ENCODE measurements at places on chromosomes 2 and 18.

DNA sequence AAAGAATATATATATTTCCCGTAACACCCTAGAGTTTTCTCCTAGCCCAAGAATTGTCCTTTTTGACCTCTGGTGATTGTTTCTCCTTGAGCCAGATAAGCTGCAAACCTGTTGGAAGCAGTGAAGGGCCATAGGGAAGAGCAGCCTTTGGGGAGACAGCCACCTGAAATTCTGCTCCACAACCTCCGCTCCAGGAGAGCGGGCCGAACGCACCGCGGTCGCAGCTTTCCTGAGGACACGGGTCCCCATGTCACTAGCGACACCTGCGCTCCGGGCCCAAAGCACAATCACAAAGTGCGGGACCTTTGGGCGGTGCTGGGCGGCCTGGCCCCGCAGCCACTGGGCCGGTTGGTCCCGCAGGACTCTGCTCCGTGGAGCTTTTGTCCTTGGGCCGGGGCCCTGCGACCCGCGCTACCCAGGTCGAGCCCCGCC is 557 bp upstream of the DSG2 start:
- DNase-seq, result no peak

GRCh38 chr2:159229476-159230144 is 56.9 kb downstream of the WDSUB1 start:
- no peak for DNase-seq

DNA sequence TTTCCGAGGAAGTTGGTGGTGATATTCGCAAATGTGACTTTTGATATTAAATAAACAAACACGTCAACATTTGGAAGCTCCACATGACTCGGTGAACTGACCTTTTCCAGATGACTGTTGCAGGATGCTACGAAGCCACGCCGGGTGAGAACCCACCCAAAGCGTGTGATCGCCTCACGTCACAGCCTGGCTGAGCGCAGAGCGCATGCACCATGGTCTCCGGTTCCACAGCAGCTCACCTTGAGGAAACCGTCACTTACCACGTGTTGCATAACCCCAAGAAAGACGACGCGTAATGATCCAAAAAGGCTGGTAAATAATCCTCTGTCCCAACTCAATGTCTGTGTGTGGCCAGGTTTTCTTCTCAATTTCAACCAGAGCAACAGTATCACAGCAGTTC is 64.5 kb upstream of the CTDP1 start:
- peak; percentile 38 for DNase-seq

DNA sequence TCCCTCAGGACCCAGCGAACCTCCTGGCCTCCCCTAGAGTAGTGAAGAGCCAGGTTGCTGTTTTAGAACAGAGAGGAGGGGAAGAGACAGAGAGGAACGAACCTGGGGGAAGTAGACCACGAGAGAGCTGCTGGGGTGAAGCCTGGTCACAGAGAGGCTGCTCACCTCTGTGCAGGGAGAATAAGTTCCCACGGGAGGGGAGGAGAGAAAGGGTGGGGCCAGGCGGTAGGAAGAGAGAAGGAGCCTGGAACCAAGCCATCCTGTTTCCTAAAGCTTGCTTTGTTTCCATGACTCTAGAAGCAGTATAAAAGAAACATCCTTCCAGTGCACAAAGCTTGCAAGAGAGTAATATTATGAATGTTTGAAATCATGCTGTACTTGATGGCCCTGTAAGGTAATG is 147.9 kb downstream of the MYT1L start:
- DNase-seq, result no peak

DNA sequence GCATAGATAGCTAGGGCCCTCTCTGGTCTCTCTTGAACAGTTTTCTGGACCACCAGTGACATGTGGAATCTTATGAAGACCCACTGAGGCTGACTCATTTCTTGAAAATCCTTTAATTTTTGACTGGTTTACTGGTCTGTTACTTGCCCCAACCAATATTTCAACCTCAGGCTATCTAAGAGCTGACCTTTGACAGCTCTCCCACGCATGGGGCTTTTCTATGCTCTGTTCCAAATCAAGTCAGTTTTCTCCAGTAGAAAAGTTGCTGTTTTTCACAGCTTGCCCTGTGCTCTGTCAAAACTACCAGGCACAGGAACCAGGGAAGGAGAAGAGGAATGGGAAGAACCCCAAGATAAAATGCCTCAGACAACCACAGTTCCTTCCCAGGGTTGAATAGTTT is 46.0 kb upstream of the MTIF2 start:
- DNase-seq, result no peak

- no peak for DNase-seq
Observed at GRCh38 chr2:8244639-8245038, 437.2 kb upstream of the ID2 start.

DNA sequence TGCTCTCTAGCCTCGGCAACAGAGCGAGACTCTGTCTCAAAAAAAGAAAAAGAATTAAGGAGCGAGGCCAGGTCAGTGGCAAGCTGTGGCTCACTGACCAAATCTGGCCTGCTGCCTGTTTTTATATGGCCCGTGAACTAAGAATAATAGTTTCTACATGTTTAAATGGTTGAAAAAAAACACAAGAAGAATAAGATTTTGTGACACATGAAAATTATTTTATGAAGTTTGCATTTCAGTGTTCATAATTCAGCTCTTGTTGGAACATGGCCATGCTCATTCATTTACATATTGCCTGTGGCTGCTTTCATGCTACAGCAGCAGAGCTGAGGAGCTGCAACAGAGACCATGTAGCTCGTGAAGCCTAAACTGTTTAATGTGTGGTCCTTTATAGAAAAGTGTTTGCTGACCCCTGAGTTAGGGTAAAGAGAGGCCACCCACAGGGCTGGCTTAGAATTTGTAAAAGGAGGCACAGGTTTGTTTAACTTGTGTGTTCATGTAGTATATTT is 59.5 kb downstream of the MFSD6 start:
- no peak for DNase-seq

- DNase-seq, result no peak
Observed at GRCh38 chr18:36350839-36351469, 53.4 kb downstream of the FHOD3 start.

- DNase-seq, result no peak
Observed at GRCh38 chr2:2566396-2567323, 235.6 kb upstream of the MYT1L start.

DNA sequence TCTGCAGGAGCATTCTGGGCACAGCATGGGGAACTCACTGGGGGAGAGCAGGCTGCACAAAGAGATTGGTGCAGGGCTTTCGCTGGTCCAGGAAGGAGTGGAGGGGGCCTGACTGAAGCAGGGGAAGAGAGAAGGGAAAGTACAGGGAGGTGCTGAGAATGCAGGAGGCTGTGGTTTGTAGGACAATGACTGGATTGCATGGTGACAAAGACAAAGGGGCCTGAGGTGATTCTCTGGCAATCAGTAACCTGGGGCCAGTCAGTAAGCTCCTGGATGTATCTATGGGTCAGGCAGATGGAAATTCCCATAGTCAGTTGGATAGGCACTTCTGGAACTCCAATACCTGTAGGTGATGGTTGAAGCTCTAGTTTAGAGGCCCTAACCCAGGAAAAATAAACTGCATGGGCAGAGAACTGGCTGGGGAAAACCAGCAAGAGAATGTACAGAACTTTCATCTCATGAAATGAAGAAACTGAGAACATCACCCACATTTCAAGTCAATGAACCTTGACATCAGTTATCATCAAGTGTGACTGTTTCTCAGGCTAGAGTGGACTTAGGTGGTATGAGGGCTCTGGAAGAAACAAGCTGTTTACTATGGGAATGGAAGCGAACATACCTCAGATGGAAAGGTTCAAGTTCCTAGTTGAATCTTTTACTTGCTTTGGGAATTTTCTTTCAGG is 193.2 kb downstream of the TPGS2 start:
- DNase-seq, result no peak

DNA sequence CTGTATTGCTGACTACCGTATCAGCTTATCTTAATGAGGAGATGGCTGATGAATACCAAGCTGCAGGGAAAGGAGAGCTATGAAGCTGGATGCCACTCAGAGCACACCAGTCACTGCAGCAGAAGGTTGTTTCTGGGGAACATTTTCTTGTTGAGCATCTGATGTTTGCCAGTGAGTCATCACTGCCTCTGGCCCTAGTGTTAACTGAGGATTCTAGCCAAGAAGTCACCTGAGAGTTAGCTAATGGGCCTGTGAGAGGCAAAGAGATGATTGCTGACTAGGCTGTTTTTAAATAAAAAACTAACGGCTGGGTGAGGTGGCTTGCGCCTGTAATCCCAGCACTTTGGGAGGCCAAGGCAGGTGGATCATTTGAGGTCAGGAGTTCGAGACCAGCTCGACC is 37.9 kb downstream of the CCDC150 start:
- no peak for DNase-seq

DNA sequence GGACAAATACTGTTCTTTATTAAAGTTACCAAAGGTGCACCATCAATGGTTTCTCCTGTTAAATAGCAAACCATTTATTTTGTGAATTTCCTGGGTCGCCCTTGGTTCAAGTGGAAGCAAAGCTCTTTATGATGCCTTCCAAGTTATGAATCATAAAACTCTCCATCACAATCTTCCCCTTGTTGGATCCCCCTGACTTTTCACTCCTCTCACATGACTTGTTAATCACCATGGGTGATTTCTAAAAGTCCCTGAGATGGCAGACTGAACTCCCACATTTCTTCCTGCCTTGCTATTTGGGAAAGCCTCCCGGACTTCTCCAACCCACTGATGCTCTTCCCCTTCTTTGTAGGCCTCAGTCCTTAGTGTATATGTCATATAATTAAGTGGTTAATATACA is 176.0 kb downstream of the THADA start:
- DNase-seq, result no peak

DNA sequence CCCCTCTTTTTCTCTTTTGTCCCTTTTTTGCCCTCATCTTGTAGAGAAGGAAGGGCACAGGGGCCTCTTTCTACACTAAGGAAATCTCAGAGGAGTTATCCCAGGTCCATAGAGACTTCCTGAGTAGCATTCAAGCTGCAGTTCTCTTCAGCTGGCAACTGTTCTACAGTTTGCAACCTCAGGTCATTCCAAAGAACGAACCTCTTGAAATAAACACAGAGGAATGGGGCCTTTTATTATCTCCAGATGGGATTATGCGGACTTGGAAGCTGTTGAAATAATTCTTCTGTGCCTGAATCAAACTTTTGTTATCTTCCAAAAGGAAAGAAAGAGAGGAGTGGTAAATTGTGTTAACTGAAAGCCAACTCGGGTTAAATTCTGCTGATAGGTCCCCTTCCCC is 31.0 kb upstream of the NFE2L2 start:
- DNase-seq, result no peak

- DNase-seq, result peak; percentile 94
Observed at GRCh38 chr2:64989126-64989981, at the start of gene SLC1A4. TSS of gene SLC1A4 (plus strand) at chr2:64989399. CDS start at chr2:64989644, 245 bp downstream.

- peak; percentile 67 for DNase-seq
Observed at GRCh38 chr2:74441690-74442482, at the start of gene RTKN. TSS of gene RTKN (minus strand) at chr2:74441937. CDS start at chr2:74441816, 121 bp downstream.

DNA sequence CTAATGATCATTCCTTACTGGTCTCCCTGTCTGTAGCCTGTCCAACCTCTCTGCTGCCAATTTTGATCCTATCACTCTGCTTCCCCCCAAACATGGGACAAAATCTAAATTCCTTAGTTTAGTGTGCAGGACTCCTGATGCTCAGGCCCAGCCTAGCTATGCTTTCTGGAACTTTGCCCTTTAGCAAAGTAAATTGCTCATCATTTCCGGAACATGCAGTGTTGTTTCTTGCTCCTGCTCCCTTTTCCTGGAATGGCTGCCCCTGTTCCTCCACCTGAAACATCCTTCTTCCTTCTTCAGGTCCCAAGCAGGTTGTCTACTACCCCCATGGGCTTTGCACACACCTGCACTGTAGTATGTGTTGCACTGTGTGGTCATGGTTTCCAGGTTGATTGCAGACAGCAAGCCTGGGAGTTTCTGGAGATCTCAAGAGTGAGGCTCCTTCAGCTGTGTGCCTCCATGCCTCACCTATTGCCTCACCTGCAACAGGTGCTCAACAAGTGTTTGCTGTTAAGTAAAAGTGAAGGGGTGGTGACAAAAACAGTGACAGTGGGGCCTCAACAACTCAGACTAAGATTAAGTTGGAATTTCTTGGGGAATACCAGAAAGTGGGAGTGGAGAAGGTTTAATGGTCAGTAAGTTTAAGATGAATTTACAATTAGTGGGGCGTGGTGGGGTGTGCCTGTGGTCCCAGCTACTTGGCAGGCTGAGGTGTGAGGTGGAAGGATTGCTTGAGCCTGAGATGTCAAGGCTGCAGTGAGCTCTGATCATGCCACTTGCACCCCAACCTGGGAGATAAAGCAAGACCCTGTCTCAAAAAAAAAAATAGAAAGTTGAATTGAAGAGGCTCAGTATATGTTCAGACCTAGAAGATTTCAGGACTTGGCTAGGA is 120.0 kb downstream of the DNAH6 start:
- no peak for DNase-seq

- no peak for DNase-seq
Observed at GRCh38 chr2:203992509-203992908, 55.9 kb downstream of the ICOS start.

DNA sequence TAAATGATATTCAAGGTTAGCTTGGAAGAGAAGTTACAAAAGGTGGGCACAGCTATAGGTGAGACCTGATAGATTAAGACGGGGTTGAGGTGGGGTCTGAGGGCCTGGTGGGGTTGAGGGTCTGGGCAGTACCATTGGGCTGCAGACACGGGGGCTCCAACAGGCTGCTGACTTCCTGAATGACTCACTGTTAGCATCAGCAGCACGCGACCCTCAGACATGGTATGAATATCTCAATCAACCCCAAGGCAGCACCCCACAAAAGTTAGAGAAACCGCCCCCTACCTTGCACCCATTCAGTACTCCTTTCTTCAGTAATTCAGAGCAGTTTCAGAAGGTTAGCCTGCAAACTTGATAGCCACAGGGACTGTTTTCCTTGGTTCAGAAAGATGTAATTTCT is 10.8 kb upstream of the NCK2 start:
- DNase-seq, result no peak

DNA sequence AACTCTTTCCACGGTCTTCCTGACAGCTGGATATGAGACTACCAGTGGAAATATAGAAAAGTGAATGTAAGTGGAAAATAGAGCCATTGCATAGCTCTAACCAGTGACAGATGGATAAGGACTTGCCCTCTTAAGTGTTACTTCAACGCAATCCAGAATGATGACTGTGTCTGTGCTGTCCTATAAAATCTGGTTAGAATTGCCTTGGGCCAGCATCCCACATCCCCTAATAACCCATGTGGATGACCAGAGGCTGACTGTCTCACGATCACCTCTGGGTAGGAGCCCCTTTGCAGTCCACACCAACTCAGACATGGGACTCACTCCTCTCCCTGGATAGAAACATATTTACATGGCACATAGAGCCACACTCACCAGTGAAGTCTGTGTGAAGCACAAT is 186.6 kb downstream of the C1D start:
- no peak for DNase-seq

GRCh38 chr2:177548636-177549035 is 156.1 kb downstream of the AGPS start:
- DNase-seq, result no peak

DNA sequence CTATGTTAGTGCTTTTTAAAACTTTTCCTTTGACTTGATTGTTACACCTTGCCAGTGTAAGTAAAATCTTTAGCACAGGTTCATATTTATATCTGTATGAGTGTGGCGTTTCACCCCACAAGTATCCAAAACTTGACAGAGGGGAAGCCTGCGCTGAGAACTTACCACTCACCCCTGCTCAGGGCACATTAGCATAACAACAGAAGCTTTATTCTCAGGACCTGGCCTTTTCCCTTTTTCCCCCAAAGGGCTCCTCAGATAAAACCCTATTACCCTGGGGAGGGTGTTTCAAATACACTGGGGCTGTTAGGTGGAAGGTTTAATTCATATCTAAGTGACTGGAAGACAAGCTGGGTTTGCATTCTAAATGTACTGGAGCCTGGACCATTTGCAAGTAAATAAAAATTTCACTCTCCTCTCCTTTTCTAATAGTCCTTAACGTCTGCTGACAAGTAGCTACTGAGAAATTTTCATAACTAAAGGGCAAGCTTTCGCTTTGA is 276.6 kb downstream of the RNF152 start:
- DNase-seq, result no peak

GRCh38 chr2:130836501-130837174 is at the start of gene ARHGEF4:
TSS of gene ARHGEF4 (plus strand) at chr2:130836914. CDS start at chr2:130836954, 40 bp downstream.
- DNase-seq, result peak; percentile 72
